ENCODE measurements at places on chromosomes 13 and 19. TPM values are rescaled to one million over a fixed set of nuclear protein-coding genes. Genes with fewer than 3 reads are reported as not detected.

Gene SLITRK6
- total RNA-seq = not detected

DNA sequence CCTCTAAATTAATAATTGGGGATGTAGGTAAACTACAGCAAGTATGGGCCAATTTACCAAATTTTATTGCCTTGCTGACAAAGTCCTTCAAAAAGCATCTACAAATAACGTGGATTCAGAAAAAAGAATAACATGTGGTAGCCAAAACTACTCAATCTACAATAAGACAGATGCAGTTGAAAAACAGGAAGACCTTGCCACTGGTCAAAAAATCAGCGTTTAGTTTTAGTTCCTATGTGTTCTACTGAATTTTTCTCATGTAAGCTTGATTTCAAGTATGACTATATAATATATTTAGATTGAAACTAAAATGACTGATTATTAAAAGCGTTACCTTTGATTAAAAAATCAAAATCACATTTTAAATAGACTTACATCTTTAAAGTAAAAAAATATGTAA, 1317.6 kb downstream of the PCDH9 start:
- no peaks in the 10 kb centered on the region for H3K36me3 ChIP-seq
- H3K27me3 ChIP-seq = no peaks in the 10 kb centered on the region
- DNase-seq = no peak
- no peak overlapping the region for H3K4me3 ChIP-seq

DNA sequence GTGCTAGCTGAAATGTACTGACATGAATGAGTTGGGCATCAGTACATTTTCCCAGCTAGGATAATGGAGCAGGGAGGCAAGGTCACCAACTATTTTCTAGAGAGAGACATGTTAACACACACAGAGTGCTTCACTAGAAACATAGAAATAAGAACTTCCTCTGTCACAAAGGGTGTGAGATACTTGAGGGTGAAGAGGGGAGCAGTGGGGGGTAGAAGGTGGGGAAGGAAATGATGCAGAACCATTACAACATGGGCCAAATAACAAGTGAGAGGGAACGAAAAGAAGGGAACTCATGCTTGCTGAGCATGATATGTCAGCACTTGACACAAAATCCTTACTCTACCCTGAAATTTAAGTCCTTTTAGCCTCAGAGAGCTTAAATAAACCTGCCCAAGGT, 87.8 kb upstream of the RFC3 start:
- H3K27ac ChIP-seq = no peak overlapping the region
- H3K36me3 ChIP-seq = no peaks in the 10 kb centered on the region
- H3K4me1 ChIP-seq = no peaks in the 10 kb centered on the region
- H3K27me3 ChIP-seq = no peaks in the 10 kb centered on the region

- peak overlapping the region; percentile 78 for H3K4me3 ChIP-seq
- no peak overlapping the region for H3K27ac ChIP-seq
- H3K27me3 ChIP-seq = no peaks in the 10 kb centered on the region
- peaks cover 15% of the 10 kb centered on the region for H3K4me1 ChIP-seq
- no peak for DNase-seq
- H3K36me3 ChIP-seq = no peaks in the 10 kb centered on the region
These were observed 1.2 kb upstream of the SLAIN1 start for GRCh38 chr13:77696006-77696878.

GRCh38 chr19:6464070-6464873, at the start of gene CRB3:
Gene CRB3, plus strand, starts transcription at chr19:6464271. Its CDS starts 431 bp downstream, at chr19:6464702.
- H3K36me3 ChIP-seq = no peaks in the 10 kb centered on the region
- H3K27me3 ChIP-seq = peaks cover 23% of the 10 kb centered on the region
- no peaks in the 10 kb centered on the region for H3K4me1 ChIP-seq
- DNase-seq = no peak

GRCh38 chr13:56378566-56378965, 762.2 kb upstream of the PRR20A start:
- no peak overlapping the region for H3K27ac ChIP-seq
- no peak for DNase-seq
- no peak overlapping the region for H3K4me3 ChIP-seq
- no peaks in the 10 kb centered on the region for H3K36me3 ChIP-seq
- no peaks in the 10 kb centered on the region for H3K27me3 ChIP-seq

DNA sequence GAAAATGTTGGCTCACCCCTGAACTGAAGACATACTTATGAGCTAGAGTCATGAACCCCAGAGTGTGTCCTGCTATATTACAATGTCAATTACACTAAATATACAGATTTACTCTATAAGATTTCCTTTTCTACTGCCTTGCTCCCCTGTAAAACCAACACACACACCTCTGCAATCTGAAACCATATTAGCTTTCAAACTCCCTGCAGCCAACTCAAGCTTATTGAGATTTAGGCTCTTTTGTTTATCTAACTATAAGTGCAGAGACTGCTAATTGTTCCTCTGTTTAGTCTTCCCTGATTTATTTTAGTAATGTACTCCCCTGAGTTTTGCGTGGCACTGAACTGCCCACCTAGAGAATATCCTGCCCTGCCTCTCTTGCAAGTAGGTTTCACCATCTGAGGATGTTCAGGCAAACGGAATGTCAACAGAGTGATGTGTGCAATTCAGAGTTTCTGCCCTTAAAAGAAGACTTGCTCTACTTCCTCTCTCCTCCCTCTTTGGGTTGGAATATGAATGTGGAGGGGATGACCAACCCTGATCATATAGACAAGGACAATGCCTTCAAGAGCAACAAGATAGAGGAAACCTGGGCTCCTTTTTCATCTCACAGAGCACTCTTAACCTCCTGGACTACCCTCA, 22.3 kb downstream of the FAM216B start:
- no peaks in the 10 kb centered on the region for H3K4me1 ChIP-seq
- H3K27ac ChIP-seq = no peak overlapping the region
- H3K4me3 ChIP-seq = no peak overlapping the region
- no peaks in the 10 kb centered on the region for H3K27me3 ChIP-seq
